T-helper 9 cell (primary cell): ENCODE measurements at places on chromosomes 7 and 10.

DNA sequence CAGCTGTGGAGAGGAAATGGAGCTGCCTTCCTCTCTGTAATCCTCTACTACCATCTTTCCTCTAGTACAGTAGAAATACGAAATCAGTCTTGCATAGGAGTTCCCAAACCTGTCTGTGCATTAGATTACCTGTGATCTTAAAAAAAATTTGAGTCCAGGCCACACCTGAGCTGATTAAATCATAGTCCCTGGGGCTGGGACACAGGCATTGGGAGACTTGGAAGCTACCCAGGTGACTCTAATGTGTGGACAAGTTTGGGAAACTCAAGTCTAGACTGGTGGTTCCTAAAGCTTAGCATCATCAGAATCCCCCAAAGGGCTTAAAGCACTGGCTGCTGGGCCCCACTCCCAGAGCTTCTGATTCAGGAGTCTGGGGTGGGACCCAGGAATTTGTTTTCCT lies 152.7 kb upstream of the GLI3 start:
- DNase-seq: no peak

GRCh38 chr10:128147669-128148068 lies 21.4 kb upstream of the MKI67 start:
- no peak for DNase-seq

DNA sequence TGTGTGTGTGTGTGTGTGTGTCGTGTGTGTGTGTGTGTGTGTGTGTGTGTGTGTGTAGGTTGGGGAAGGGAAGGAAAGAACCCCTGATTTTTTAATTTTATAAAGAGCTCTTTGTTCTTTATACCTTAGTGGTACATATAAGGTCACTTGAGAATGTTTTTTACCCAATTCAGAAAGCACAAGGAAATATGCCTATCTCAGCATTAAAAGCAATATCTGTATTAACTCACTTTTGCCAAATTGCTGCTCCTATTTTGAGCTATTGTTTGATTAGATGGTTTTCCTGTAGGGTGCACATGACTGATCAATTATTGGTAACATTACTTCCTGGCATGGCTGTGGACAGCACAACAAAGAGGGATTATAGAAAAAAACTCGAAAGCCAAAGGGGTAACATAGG lies 60.5 kb downstream of the SEMA3D start:
- no peak for DNase-seq

DNA sequence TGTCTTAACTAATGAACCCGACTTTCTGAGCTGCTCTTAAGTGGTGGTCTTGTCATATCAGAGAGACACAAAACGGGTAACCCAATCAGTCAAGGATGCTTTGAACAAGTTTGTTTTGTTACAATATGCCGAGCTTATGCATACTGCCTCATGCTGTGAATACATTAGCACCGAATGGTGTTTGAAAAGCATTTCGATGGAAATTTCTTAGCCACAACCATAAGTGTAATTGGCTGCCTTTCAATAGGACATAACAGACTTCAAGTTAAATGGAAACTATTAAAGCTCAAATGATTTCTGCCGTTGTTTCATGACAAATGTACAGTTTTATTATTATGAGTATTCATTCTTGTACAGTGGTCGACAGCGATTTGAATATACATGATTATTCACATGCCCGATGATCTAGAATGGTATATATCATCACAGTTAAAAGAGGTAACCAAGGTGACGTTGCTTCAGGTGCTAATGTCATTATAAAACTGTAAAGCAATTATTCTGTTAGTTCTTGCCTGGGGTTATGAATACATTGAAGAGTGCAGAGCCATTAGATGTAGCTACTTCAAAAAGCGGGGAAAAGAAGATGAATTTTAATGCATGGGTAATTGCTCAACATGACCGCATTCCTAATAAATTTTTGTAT lies 118.8 kb downstream of the EBF3 start:
- no peak for DNase-seq

GRCh38 chr10:121579656-121580055 lies 18.6 kb downstream of the FGFR2 start:
- no peak for DNase-seq

DNA sequence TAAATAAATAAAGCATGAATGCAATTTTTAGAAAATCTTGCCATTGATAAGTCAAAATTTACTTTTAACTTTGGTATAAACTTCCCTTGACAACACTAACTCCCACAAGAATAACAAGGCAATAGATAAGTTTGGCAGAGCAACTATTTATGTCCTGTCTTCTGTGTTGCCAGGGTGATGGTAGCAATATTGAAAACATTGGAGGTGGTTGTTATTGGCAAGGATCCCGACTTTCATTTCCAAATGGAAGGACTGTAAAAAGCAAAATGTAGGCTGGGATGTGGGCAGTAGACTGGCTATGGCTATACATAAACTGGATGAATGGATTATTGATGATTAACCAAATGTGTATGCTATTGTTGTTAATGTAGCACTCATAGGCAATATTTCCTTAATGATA lies 134.9 kb upstream of the CACNA2D1 start:
- no peak for DNase-seq

GRCh38 chr7:7231000-7231399 lies 48.7 kb downstream of the C1GALT1 start:
- DNase-seq: no peak

DNA sequence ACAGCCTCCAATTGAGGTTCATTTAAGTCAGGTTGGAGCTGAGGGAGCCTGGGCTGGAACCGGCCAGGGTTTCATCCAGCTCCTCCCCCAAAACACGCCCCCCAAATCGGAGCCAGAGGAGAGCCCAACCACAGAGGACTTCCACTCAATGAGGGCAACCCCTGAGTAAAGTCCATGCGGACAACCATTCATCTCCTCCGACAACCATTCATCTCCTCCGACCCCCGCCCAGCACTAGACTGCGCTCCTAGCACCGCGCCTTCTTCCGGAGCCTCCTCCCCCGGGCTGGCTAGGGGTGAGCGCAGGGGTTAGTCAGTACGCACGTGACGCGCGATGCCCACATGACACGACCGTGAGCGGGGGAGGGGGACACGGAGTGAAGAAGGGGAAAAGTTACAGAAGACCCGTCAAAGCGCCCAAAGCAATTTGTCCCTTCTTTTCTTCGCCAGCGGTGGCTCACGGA lies 1.4 kb downstream of the MAGI2 start:
- DNase-seq: no peak

DNA sequence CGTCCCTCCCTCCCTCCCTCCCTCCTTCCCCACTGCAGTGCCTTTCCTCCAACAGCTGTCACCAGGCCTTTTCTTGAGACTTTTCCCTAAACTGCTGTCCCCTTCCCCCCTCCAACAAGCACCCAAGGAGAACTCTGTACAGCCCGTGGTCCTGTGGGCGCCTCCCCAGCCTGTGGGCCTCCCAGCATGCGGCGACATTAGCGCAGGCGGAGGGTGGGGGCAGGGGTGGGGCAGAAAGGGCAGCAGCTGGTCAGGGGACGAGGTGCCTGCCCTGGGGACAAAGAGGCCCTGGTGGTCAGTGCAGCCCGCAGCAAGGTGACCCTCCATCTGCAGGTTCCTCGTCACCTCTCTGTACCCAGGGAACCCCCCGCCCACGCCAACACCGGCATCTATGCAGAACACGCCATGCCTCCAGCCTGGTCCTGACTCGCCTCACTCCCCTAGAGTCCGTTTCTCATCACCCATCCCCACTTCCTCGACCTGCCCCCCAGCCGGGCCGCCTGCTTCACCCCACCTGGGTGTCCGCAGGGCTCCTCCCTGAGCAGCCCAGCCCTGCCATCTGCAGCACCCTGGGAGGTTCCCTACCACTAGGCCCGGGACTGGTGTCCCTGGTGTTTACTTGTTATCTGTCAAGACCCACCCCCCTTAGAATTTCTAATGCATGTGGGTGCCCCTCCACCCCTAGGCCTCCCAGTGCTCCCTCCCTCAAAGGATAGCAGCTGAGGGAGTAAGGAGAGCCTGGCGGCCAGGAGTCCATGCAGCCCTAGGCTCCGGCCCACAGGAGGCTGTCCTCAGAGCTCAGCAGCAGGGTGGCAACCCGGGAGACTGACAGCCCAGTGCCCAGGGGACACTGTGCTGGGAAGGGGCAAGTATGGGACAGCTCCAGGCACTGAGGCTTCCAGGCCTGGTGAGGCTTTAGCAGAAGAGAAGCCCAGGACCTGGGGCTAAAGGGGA lies 147.8 kb downstream of the ARHGAP22 start:
- no peak for DNase-seq

GRCh38 chr10:84846658-84847316 lies 518.4 kb downstream of the CCSER2 start:
- DNase-seq: no peak

- no peak for DNase-seq
Measured at GRCh38 chr10:106078895-106079576, 1085.5 kb downstream of the SORCS1 start.

DNA sequence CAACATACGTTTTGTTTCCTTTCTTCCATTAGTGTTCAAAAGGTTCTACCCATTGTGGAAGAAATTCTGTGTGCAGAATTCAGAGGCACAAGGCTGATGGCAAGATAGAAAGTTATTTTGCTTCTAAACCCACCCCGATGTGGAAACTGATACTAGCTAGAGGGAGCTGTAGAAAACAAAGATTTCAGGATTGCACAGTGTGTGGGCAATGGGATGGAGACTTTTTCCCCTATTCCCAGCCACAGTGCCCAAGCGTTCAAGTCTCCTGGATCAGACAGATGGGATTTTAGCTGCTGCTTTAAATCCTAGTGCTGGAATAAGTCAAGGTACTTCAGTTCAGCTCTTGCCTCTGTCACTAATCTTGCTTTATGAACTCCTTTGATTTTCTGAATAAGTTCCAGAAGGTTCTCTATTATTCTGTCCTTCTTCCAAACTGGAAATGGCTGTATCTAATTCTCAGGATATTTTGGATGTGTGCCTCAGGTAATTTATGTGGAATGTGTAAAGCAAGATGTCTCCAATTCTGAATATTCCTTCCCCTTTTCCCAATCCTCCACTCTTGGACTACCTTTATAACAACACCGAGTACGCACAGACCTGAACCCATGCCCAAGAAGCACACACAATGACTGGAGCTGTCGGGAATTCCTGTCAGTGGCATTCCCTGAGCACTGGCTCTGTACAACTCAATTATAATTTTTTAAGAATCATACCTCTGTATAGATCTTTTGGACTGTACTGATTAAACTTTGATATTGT lies 473.0 kb downstream of the PLXDC2 start:
- no peak for DNase-seq

- DNase-seq: peak; percentile 40
Measured at GRCh38 chr10:70115948-70116682, 16.5 kb downstream of the AIFM2 start.

DNA sequence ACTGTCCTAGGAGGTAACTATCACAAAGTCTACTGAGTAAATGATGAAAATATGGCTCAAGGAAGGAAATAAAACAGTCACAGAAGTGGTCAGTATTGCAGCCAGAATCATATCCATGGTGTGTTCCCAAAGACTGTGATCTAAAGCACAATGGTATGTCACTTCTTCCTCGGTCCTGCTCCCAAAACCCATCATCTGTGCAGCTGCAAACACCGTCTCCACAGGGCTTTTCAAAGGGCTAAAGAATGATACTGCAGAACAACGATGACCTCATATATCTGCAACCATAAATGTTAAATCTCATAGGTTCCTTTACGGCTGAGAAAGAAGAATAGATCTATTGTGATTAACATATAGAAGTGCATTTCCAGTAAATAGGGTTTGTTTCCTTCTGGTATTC lies 465.0 kb downstream of the GRID1 start:
- DNase-seq: no peak

- DNase-seq: no peak
Measured at GRCh38 chr7:130350945-130351790, 6.6 kb downstream of the CPA5 start.

GRCh38 chr7:78179211-78179610 lies 380.6 kb downstream of the PHTF2 start:
- no peak for DNase-seq

GRCh38 chr7:150939466-150939865 lies 38.7 kb downstream of the KCNH2 start:
- no peak for DNase-seq

GRCh38 chr7:131219312-131220041 lies 108.2 kb upstream of the MKLN1 start:
- no peak for DNase-seq

GRCh38 chr7:51233374-51233773 lies 83.2 kb downstream of the COBL start:
- no peak for DNase-seq

GRCh38 chr7:151056283-151056665 lies 1.4 kb downstream of the CDK5 start:
- no peak for DNase-seq

GRCh38 chr7:123051916-123052315 lies 56.4 kb upstream of the TAS2R16 start:
- no peak for DNase-seq

DNA sequence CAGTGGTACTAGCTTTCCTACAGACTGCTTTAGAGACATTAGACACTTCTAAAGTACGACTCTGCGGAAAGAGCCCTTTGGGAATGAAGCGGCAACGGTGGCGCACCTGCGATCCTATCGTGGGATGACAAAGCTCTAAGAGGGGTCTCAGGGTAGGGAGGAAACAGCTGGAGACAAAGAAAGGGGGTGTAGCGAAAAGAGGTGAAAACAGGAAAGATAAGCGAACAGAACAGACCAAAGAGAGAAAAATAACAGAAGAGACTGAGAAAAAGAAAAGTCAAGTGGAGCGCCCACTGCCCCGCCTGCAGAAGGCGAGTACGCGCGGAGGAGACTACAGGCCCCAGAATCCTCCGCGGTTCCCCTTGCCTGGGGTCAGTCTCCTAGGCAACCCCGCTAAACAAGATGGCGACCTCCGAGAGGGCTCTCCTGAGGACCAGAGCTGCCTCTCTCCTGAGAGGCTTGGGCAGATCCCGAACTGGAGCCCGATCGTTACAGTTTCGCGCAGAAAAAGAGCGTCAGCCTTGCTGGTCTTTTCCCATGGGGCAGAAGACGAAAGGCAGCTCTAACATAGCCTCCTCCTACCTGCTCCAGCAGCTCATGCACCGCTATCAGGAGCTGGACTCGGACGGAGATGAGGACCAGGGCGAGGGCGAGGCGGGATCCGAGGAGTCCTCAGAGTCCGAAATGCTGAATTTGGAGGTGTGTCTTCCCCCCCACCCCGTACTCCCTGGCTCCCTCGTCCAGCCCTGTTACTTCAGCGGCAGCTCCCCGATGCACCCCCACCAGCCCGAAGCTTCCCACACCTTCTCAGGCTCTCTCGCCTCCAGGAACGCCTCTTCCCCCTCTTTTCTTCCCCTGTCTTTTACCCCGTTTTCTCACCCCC lies at the start of gene LRGUK:
Gene LRGUK, plus strand, starts transcription at position 375 of the 883 bp plus-strand sequence. Its CDS starts 28 bp downstream, at position 403.
- DNase-seq: peak; percentile 55

DNA sequence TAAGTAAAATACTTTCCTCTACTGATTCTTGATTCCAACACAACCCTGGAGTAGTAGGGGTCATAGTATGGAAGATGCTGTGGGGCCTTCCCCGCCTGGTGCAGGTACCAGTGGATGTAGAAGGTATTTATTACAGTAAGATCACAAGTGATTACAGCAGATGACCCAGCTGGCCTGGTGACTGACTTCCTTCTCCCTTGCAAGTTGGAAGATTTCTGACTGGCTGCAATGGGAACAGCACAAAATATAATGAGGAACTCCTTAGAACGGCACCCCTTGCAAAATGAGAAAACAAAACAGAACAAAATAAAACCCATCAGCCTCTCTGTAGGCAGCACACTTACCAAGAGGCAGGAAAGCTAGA lies 61.7 kb upstream of the TARP start:
- DNase-seq: no peak

GRCh38 chr7:67823345-67823744 lies 826.7 kb downstream of the TYW1 start:
- no peak for DNase-seq

GRCh38 chr7:20393021-20393610 lies 62.4 kb downstream of the ITGB8 start:
- DNase-seq: no peak

GRCh38 chr10:120715171-120715570 lies 136.0 kb upstream of the WDR11 start:
- DNase-seq: no peak

- DNase-seq: no peak
Measured at GRCh38 chr10:123135415-123136141, at the start of gene HMX3. HMX3 (plus strand) TSS chr10:123135970; CDS start chr10:123136051, 81 bp downstream.
